Skeletal muscle cell (primary cell): ENCODE measurements at places on chromosomes 2 and 18.
A peak's percentile ranks its signal among the peaks of the same experiment; 100 is the strongest.

DNA sequence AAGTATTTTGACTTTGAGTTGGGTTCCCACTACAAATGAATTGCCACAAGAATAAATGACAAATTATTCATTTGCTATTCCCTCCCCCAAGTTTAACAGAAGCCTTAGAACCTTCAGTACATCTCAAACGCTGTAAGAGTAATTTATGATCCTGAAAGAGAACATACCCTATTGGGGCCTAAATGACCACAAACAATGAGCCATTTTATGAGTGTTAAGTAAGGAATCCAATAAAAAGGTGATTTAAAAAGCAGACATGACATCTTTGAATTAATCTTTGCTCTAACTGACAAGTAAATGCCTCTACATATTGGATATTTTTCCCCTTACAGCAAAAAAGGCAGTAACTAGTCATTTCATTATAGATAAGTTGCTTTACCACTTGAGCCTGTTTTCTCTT is 136.9 kb downstream of the NRXN1 start:
- DNase-seq, result peak; percentile 4

DNA sequence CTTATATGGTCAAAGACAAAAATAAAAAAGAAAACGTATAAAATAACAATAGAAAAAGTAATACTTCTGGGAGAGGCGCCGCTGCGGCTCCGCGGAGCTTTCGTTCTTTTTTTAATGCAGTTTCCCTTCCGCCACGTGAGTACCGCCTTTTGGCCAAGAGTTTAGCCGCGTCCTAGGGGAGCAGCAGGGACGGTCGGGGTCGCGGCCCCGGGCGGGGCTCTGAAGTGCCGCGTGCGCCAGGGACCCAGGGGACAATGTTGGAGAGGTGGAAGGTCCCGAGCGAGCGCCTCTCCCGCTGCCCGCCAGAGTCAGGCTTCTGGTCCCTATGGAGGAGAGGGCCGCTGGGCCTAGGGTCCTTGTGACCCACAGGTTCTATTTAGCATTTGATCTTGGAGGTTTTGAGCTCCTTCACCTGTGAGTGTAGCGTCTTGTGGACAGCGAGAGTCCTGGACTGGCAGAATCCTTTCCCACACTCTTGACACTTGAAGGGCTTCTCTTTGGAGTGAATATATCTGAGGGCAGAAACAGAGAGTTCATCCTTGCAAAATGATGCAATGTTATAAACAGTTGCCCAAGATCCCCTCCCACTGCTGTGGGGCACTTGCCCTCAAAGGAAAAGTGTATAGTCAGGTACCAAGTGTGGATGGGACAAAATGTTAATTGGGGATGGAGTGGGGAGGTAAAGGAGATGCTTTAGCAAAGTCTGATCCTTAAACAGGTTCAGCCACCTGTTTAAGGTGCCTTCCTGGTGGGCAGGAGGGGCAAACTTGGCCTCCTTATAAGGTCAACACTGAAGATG is 6.3 kb downstream of the OSR1 start:
- no peak for DNase-seq

DNA sequence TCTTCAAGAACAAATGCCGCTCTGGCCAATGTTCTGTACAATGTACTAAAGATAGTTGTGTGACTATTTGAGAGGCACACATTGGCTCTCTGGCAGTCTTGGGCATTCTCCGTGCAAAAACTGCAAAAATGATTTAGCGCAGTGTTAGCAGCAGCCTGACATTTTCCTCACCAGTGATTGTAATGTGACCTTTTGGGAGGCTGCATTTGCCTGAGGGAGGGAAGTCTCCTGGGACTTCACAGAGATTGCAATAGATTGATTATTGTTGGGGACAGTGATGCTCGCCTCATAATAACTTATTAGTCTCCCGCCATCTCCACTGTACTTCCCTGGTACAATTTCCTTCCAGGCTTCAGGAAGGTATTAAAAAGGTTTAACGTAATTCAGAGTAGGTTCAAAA is 149.2 kb downstream of the UXS1 start:
- DNase-seq, result no peak

DNA sequence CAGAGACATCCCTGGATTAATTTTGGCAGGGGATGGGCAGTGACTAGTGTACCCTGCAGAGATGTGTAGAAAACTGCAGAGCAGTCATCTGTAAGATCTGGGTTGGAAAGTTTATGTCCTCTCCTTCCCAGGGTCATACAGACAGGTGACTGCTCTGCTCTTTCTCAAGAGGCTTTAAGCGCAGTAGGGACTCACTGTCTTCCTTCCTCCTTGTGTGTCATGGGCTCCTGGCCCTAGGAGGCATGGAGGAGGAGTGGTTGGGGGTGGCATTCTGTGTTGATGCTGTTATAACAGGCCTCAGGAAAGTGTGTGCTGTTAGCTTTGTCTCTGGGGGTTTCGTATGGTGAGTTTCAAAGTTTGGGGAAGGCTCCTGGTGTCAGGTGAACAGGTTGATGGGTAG is 130.5 kb upstream of the MGAT5 start:
- no peak for DNase-seq

DNA sequence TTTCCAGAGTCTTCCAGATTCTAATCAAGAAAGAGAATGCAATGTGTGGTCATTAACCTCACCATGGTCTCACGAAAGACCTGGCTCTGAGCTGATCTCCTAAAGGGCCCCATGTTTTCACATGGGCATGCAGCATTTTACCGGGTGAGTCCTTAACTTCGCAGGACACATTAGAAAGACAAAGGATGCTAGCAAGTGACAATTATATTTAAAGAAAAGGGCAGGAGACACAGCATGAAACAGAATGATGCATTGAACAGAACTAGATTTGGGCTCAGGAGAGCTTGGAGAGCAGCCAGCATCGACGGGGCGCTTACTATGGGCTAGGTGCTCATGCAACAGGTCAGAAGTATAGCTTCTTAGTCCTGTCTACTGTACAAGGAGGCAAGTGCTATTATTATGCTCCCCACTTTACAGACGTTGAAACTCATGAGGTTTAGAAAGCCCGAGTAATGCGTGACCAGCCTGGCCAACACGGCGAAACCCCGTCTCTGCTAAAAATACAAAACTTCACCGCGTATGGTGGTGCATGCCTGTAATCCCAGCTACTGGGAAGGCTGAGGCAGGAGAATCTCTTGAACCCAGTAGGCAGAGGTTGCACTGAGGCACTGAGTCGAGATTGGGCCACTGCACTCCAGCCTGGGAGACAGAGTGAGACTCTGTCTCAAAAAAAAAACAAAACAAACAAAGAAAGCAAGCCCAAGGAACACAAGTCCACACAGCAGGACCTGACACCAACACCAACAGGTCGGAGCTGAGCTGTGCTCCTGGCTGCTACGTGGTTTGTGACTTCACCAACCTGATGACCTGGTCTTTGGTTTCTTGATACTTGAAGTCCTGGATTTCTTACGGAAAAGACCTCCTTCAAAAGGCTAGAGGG is 16.1 kb downstream of the MBP start:
- DNase-seq, result no peak

- DNase-seq, result no peak
These were observed 11.7 kb upstream of the C18orf63 start for GRCh38 chr18:74303936-74304335.

GRCh38 chr2:99420751-99421299 is 69.0 kb downstream of the REV1 start:
- DNase-seq, result peak; percentile 43

- DNase-seq, result no peak
These were observed 198.9 kb upstream of the SH3BP4 start for GRCh38 chr2:234752966-234753365.

DNA sequence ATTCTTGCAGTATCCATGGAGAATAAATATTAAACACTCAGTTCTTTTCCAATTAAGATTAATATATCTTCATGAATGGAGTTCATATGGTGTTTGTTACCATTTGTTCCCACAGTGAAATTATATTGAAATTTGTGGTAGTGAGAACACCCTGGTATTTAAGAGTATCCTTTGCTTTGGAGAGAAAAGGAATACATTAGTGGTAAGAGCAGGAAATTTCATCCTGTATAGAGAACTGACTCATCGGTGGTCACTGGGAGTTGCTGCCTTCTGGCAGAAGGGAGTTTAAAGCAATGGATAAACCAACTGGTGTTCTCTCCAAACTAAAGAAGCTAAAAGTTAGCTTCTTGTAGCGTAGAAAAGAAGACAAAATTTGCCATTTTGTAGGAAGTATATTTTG is 107.3 kb downstream of the MYO1B start:
- no peak for DNase-seq

- no peak for DNase-seq
These were observed 86.8 kb upstream of the UXS1 start for GRCh38 chr2:106280722-106281446.

GRCh38 chr2:622357-622756 is 54.8 kb downstream of the TMEM18 start:
- no peak for DNase-seq

GRCh38 chr2:69789175-69789721 is 40.2 kb upstream of the GMCL1 start:
- peak; percentile 66 for DNase-seq
